ENCODE measurements at places on chromosomes 1 and 21.
A peak's percentile ranks its signal among the peaks of the same experiment; 100 is the strongest.

GRCh38 chr21:21246007-21246406 is 247.8 kb downstream of the NCAM2 start:
- DNase-seq = no peak

- DNase-seq = no peak
Measured at GRCh38 chr1:219010720-219011119, 163.0 kb upstream of the LYPLAL1 start.

- no peak for DNase-seq
Measured at GRCh38 chr1:214913966-214914365, 168.6 kb upstream of the KCNK2 start.

GRCh38 chr1:97832481-97832880 is 88.4 kb downstream of the DPYD start:
- DNase-seq = peak; percentile 5

GRCh38 chr1:118974661-118975060 is 13.5 kb downstream of the TBX15 start:
- DNase-seq = no peak

- DNase-seq = no peak
Measured at GRCh38 chr1:85343213-85343611, 66.8 kb upstream of the BCL10 start.

- DNase-seq = no peak
Measured at GRCh38 chr1:15414445-15414983, 4.8 kb downstream of the EFHD2 start.

DNA sequence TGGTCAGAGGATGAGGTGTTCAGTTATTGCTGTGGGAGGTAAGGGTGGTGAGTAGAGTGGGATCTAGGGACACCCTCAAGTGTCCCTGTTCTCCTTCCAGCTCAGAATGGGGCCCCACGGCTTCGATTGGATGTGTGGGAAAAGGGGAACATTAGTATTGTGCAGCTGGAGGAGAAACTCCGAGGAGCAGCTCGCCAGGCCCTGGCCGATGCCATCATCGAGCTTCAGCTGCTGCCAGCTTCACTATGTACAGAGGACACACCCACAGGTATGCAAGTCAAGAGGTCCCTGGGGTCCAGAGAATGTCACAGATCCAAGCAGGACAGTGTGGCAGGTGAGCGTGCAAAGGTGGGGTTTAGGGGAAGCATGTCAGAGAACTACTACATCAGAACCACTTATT is 13.9 kb downstream of the HYI start:
- DNase-seq = no peak

GRCh38 chr1:239268007-239268406 is 118.4 kb upstream of the CHRM3 start:
- DNase-seq = no peak

DNA sequence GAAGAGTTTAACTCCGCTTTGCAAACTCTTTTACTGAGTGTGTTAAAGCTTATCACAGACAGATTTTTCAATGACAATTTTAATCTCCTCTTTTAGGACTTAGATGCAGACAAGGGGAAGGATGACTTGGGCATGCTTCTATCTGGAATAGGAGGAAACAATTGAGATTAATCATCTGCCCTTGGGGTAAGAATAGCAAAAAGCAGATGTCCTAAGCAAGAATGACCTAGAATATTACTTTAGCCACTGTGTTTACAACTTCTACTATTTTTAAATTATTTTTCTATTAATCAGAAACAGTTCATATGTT is 569.0 kb upstream of the ADGRL2 start:
- peak; percentile 41 for DNase-seq

DNA sequence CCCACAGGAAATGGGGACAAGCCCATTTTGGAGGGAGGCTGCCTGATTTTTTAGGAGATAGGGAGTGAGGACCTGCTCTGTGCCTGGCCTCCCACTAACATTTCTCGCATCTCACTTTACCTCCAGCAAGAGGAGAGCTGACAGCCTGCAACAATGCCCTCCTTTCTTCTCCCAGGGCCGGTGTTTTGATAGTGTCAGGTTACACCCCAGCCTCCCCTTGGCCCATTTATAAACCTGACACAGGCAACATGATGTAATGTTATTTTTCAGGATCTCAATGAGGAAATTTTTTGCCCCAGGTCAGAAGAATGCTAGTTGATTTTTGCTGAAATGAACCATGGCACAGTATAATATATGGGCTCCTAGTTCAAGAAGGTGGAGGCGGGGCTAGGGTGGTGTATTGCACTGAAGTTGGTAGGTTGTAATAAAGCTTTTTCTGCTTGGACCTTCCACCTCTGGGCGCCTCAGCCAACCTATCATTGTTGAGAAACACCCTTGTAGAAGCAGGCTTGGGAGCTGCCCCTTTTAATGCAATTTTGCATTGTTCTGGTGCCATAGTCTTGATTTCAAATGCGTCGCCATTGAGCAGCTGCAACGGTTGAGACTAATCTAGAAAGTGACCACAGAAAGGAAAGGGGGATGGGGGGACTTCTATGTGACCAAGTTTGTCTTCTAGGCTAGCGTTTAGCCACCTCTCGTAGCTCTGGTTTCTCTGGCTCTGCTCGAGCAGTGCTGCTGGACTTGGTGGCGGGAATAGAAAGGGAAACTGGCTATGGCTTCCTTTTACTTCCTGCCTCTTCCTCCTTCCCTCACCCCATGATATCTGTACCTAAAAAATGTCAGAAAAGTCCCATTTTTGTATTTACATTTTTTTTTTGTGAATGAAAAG is 53.0 kb downstream of the PBX1 start:
- DNase-seq = peak; percentile 82

DNA sequence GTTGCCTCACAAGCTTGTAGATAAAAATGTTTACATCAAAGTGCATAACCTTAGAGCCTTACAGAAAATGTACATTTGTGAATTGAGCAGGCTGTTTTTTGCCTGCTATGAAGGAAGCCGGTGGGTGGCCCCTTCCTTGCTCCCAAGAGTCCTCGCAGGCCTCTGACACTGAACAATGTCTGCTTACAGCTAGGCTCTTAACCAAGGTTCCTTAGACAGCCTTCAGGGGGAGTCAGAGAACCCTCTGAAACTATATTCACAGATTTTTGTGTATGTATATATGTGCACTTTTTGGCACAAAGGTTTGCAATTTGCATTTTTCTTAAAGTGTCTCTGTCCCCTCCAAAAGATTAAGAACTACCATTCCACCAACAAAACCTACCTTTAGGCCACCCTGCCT is 282.6 kb downstream of the BARHL2 start:
- no peak for DNase-seq

- DNase-seq = peak; percentile 70
Measured at GRCh38 chr1:10960411-10961299, 51.8 kb upstream of the TARDBP start.

DNA sequence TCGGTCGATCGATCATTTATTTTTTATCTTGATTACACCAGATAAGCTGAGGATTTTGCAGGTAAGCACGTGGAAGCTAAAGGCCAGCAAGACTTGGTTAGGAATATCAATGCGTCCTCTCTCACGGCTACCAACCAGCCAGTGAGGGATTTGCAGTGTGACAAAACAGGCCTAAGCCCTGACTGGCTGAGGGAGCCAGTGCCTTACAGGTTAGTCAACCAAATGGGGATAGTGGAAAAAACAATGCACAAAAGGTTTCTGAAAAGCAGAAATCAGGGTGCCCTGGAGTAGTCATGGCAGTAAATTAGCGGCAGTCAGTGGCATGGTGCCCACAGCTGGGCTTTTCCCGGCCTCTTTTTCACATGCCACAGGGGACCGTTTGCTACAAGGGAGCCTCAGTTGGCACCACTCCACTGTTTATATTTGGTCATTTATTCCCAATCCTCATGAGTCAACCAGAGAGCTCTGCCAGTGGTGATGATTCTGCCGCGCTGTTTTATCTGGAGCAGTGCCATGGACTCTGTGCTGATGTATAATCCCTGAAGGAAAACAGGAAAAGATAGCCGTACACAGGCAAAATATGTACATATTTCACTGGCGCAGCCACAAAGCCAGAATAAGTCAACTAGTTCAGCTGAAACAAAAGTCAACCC is 167.6 kb downstream of the RHOU start:
- DNase-seq = peak; percentile 99

GRCh38 chr1:28860332-28861073 is 48.5 kb downstream of the OPRD1 start:
- DNase-seq = peak; percentile 51

GRCh38 chr1:205809942-205810345 is 3.1 kb downstream of the SLC41A1 start:
- DNase-seq = no peak

DNA sequence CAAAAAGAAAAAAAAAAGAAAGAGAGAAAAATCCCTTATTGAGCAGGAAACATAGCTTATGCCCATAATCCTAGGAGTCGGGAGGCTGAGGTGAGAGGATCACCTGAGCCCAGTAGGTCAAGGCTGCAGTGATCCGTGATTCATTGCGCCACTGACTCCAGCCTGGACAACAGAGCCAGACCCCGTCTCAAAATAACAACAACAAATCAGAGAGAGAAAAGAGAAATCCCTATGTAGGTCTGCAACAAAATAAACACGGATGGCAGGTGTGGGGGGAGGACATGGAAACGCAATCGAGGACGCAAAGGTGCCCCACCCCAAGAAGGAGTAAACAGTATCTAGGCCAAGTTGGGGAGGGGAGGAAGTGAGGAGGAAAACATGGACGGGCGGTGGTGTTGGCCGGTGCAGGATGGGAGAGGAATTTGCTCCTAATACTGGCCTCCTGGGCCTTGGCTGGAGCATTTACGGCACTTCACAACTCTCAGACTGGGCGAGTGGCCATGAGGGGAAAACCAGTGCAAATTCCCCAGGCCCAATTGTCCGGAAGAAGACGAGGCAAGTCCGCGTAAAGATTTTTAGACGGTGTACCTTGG is 609 bp upstream of the CHTOP start:
- DNase-seq = peak; percentile 13

DNA sequence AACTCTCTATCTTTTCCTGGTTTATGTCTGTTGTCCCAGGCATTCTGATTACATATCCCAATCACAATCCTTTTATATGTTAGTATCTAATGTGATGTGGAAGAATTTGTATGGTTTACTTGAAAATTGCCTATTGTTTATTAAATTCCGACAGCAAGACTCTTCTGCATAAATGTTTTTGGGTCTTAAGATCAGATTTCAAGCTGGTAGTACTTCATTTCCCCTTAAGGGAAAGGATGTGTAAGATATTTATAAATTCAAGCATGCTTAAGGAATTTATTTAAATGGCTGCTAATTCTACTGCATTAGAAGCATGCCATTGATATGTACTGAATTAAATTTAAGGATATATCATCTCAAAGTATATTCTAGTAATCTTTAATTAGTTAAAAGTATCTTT is 20.4 kb upstream of the GPR88 start:
- DNase-seq = no peak

- peak; percentile 97 for DNase-seq
Measured at GRCh38 chr1:207007352-207008033, 25.1 kb downstream of the C1orf116 start.

- DNase-seq = peak; percentile 77
Measured at GRCh38 chr1:233613252-233614172, at the start of gene KCNK1. TSS of gene KCNK1 (plus strand) at chr1:233614106. CDS start at chr1:233614172, 66 bp downstream.

- DNase-seq = no peak
Measured at GRCh38 chr1:172138634-172139033, 281.9 kb upstream of the C1orf105 start.

- no peak for DNase-seq
Measured at GRCh38 chr21:43884012-43884860, 19.2 kb downstream of the AGPAT3 start.

DNA sequence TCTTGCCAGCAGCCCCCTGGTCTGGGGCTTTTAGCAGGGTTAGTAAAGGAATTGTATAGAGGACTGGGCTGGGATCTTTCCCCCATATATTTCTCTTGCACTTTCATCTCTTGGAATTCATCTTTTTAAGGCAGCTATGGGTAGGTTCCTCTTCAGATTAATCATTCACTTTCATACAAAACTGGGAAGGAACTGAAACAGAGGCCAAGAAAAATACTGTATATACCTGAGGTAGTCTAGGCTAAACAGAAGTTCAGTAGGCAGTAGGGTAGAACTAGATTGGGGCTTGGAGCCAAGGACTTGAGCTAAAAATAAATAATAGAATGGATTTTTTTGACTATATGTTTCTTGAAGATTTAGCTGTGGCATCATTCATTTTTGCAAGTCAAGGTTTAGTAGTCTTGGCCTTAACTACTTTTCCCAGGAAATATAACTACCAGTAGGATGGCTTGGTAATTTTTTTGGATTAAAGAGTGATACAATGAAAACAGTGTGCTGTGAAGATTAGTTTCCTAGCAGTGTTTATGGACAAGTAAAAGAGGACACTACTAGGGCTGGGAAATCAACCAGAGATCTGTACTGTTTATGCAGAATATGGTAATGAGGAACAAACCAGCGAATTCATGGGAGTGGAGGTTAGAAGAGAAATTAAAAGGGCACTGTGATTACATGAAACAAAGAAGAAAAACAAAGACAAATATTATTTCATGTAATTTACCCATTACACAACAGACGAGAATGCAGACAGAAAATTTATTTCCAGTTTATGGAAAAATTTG is 50.9 kb upstream of the PTGS2 start:
- DNase-seq = no peak

GRCh38 chr1:218351391-218352074 is 6.4 kb downstream of the TGFB2 start:
- peak; percentile 60 for DNase-seq

GRCh38 chr1:182259229-182259872 is 132.2 kb downstream of the GLUL start:
- DNase-seq = peak; percentile 84

DNA sequence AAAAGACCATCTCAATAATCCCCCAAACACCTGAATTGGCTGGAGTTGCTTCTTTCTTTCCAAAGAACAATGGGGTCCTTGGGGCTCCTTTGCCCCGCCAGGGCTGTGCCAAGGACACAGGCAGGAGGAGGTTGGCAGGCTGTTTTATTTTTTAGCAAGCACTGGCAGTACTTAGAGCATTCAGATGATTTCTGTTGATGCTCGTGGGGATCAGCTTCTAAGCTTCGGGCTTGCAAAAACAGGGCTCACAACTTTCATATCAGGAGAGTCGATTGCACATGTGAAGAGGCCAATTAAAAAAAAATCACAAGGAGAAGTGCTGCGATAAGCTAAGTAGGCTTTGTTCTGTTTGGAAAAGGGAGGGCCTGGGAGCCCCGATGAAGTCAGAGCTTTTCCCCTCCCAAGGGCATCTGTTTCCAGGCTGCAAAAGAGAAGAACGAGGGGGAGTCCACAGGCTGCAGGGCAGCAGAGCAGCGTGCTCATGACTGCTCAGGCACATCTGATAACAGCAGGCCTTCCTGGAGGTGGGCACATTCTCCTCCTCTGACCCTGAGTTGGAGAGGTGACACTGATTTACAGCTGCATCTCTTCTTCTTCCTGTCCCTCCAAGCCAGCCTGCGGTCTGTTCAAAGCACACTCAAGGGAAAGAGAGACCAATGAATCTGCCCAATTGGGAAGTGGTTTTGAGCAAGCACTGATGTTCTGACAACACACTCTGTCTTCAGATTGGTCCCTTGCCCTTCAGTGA is 27.3 kb upstream of the BCAR3 start:
- DNase-seq = peak; percentile 27

DNA sequence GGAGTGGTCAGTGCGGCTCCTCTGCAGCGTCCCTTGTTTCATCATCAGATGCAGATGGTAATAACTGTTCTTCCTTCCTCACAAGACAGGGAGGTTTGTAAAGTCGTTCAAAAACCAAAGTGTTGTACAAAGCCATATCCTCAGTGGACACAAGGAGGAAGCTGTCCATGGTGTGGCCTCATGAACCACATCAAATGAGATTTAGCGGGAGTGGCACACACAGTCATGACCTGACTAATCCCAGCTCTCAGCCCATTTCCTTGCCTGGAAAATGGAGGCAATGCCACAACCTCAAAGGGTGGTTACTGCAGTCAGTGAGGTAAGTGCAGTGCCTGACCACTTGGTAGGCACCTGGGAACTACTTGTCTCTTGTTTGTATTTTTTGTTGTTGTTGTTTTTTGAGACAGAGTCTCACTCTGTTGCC is 13.4 kb downstream of the ENTREP3 start:
- no peak for DNase-seq
